Activated T-cell treated with anti-CD3 and anti-CD28 coated beads, Interleukin-2, amount 50 U/mL, for 72 hours (primary cell): ENCODE measurements at places on chromosomes 12 and 14. TPM values are rescaled to one million over a fixed set of nuclear protein-coding genes. Genes with fewer than 3 reads are reported as not detected.
A peak's percentile ranks its signal among the peaks of the same experiment; 100 is the strongest.

Gene PPM1H
- not detected for total RNA-seq

Gene MMP17
- not detected for total RNA-seq

GRCh38 chr12:92403210-92404175, 257.8 kb upstream of the BTG1 start:
- peaks cover 92% of the 10 kb centered on the region for H3K4me1 ChIP-seq
- H3K27me3 ChIP-seq: no peaks in the 10 kb centered on the region
- H3K4me3 ChIP-seq: peak overlapping the region; percentile 85
- H3K36me3 ChIP-seq: no peaks in the 10 kb centered on the region

DNA sequence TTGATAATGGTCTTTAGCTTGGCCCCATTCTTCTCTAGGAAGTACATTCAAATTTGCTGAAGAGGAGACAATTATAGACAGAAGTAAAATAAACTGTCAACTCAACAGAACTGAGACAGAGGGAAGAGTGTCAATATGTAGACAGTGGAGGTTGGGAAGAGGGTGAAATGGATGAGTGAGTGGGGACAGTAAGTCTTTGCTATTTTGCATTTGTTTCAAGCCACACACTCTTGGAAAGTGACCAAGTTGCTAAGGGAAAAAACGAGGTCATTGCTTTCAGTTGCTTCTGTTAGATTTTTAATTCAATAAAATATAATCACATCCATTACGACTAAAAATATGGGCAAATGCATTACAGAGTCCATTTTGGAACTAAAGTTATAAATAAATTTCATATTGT, 47.8 kb downstream of the BTBD7 start:
- H3K27ac ChIP-seq: no peak overlapping the region
- H3K4me3 ChIP-seq: no peak overlapping the region
- H3K4me1 ChIP-seq: peaks cover 11% of the 10 kb centered on the region

- DNase-seq: no peak
- no peak overlapping the region for H3K27ac ChIP-seq
- no peaks in the 10 kb centered on the region for H3K4me1 ChIP-seq
These were observed 88.5 kb upstream of the NCOR2 start for GRCh38 chr12:124655698-124656516.

DNA sequence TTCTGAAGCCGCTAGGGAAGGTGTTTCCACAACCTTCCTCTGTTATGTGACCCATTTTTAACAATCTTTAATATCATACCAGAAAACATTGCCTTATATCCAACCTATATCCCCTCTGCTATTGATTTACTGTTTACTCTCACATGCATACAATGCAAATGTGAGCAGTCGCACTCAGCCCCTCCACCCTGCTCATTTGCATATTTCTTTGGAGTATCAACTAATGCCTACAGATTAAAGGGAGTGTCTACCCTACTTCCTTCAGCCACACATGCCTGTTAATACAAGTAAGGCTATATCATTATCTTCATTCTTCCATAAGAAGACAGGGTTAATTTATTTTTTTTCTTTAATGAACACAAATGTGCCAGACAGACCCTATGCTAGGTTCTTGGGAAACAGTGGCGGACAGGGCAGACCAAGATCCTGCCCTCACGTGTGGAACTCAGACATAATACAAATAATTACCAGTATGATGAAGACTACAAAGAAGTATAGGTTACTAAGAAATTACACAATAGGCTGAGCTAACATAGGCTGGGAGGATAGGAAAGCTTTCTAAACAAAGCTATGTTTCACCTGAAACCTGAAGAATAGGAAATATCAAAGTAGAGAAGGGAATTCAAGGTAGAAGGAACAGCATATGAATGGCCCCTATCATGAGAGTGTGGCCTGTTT, 107.3 kb upstream of the MDM1 start:
- peak overlapping the region; percentile 21 for H3K4me3 ChIP-seq
- H3K36me3 ChIP-seq: peaks cover 10% of the 10 kb centered on the region
- no peak for DNase-seq
- no peaks in the 10 kb centered on the region for H3K27me3 ChIP-seq
- H3K4me1 ChIP-seq: peaks cover 29% of the 10 kb centered on the region
- peak overlapping the region; percentile 66 for H3K27ac ChIP-seq
